Stimulated activated CD4-positive, alpha-beta T cell treated with anti-CD3 and anti-CD28 coated beads, Interleukin-4, amount 100 ng/mL, for 4 hours (primary cell): ENCODE measurements at places on chromosomes 7 and 10.

DNA sequence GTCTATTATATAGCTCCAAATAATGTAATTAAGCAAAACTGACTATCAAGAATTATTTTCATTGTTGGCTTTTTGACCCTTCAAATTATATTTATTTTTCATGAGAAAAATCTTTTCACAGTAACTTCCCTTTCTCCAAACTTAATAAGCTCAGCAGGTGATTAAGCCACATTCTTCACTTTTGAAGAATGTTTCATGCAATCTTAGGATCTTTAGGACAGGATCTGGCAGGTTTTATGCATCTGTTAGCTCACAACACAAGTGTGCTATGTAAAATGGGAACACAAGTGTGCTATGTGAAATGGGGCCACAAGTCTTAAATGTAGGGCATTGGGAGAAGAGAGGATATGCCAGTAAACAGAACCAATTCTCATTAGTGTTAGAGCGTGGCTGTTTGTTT is 26.3 kb downstream of the BCAP29 start:
- DNase-seq, result no peak

- DNase-seq, result peak; percentile 70
Measured at GRCh38 chr10:102673819-102674511, 29.7 kb downstream of the TRIM8 start.

GRCh38 chr10:126953886-126954285 is 48.7 kb downstream of the DOCK1 start:
- DNase-seq, result no peak

DNA sequence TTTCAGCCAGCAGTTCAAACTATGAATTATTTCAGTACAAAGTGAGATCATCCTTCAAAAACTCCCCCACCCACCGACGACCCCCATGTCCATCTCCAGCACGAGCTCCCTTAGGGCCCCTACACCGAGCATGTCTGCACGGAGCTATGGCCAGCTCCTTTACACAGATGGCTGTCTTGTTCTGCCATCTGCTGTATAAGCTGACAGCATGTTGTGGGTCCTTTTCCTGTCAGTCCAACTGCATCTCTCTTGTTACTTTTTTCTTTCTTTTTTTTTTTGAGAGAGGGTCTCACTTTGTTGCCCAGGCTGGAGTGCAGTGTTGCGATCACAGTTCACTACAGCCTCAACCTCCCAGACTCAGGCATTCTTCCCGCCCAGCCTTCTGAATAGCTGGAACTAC is 21.6 kb downstream of the NPC1L1 start:
- DNase-seq, result no peak

DNA sequence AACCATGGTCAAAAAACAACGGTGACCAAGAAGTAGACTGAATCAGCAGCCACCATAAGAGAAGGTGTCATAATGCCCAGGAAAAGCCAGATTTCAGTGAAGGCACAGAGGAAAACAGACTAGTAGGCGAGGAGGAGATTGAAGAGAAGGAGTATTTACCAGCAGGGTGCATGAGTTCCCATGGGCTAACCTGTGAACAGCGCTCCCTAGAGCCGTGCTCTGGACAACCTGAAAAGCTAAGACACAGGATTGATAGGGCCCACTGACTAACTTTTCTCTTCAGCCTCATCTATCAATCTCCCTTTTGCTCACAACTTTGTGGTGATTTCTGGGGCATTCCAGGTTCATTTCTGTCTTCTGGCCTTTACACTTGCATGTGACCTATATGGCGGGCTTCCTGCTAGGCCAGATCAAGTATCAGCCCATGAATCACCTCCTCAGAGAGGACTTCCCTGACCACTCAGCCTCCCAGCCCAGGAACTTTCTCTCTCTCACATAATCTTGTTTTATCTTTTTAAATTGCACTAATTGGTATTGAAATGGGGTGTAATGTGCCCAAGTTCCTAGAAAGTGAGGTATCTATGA is 12.8 kb downstream of the ANKRD22 start:
- DNase-seq, result no peak

- no peak for DNase-seq
Measured at GRCh38 chr7:87000344-87000743, 59.1 kb downstream of the ELAPOR2 start.

GRCh38 chr7:38215735-38216670 is 38.0 kb downstream of the STARD3NL start:
- DNase-seq, result peak; percentile 57

GRCh38 chr10:29760138-29760900 is 125.5 kb upstream of the SVIL start:
- DNase-seq, result no peak

- no peak for DNase-seq
Measured at GRCh38 chr10:30160271-30160982, 101.0 kb upstream of the JCAD start.

- DNase-seq, result no peak
Measured at GRCh38 chr7:82347808-82348207, 95.8 kb downstream of the CACNA2D1 start.

DNA sequence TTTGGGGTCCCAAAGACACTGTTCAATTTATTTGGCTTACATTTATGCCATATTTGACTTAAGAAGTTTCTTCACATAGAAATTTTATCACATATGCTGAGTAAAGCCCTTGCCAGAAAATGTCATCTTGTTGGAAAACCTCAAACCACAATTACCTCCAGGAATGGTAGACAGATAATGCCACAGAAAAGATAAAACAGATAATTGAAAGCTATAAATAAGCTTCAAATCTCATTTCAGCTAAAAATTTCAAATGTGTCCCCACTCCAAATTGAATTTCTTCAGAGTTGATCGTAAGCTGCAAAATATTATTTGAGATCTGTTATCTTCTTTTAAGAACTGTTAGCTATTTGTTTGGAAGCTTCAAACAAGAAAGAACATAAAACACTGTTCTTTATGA is 176.4 kb upstream of the PTN start:
- no peak for DNase-seq

- no peak for DNase-seq
Measured at GRCh38 chr10:112914288-112914952, 35.6 kb upstream of the TCF7L2 start.

- DNase-seq, result no peak
Measured at GRCh38 chr7:46015107-46015868, 94.2 kb upstream of the IGFBP3 start.

DNA sequence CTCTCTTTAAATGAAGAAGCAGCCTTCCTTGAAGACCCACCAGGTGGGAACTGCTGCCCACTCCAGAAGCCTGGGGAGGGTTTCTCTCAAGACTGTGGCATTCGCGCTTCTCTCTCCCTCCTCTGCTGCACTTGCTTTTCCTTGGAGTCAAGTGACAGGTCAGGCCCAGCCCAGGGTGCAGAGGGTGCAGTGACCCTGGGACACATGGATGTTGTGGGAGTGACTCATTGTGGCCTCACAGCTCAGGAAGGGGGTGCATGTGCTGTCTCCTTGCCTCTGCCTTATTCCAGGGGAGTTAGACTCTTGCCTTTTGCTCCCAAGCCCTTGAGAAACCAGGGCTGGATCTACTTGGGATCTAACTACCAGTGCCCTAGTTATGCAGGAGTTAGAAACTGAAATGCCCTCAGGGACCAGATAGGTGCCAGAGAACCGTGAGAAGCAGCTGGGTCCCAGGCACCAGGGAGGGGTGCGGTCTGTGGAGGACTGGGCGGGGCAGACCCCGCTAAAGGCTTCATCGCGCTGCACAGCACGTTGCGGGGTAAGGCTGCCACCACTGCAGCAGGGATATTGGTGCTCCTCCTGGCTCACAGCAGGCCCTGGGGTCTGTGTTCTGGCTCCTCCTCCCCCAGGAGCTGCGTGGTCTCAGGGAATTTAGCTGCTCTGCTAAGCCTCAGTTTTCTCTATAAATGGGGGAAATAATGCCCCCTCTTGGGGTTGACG is 11.4 kb downstream of the FAM241B start:
- DNase-seq, result no peak

DNA sequence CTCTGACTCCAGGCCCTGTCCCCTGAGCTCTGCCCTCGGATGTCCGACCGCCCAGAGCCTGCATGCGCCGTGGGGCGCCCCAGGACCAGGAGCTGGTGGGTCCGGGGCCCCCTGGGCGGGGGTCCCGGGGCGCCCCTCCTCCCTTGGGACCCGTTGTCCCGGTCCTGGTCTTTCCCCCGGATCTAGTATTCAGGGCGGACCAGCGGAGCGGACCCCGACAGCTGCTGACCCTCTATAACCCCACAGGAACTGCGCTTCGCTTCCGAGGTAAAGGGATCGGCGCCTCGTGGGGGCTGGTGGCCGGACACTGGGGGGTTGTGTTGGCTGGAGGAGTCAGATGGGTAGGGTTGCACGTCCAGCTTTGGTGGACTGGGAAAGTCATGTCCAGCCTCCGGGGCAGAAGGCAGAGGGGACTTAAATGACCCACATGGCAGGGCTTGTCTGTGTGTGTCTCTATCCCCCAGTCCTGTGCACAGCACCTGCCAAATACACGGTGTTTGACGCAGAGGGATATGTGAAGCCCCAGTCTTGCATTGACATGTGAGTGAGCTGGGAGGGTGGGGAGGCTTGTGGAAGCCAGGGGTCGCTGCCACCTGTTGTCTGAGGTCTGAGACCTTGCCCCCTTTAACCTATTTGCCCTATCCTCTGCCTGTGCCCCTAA is 520 bp downstream of the MOSPD3 start:
- DNase-seq, result no peak

- DNase-seq, result no peak
Measured at GRCh38 chr7:36781011-36781738, 56.9 kb upstream of the AOAH start.

GRCh38 chr7:98870807-98871491 is 1.1 kb upstream of the TMEM130 start:
- DNase-seq, result no peak

- DNase-seq, result no peak
Measured at GRCh38 chr10:116766837-116767634, 24.7 kb upstream of the HSPA12A start.

- DNase-seq, result no peak
Measured at GRCh38 chr10:130652544-130652943, 516.4 kb downstream of the GLRX3 start.
